ENCODE measurements at places on chromosomes 7 and 10. TPM values are rescaled to one million over a fixed set of nuclear protein-coding genes. Genes with fewer than 3 reads are reported as not detected.

Gene ACSM6
- total RNA-seq = not detected

Gene NRBF2
- 26.9 TPM for total RNA-seq

Gene SCIN
- total RNA-seq = 1.7 TPM

Gene STEAP1B
- total RNA-seq = 0.19 TPM

Gene PTPN12
- total RNA-seq = 24.6 TPM

Gene TAS2R4
- 1.1 TPM for total RNA-seq

Gene PLEKHA1
- total RNA-seq = 11.3 TPM

Gene HABP2
- not detected for total RNA-seq

Gene ASZ1
- total RNA-seq = not detected

Gene NUPR2
- total RNA-seq = not detected

Gene GDF10
- total RNA-seq = not detected

Gene NRP1
- 0.40 TPM for total RNA-seq

Gene GPER1
- total RNA-seq = not detected

Gene JCAD
- 0.12 TPM for total RNA-seq

Gene GPR85
- not detected for total RNA-seq

Gene CFAP58
- total RNA-seq = 0.27 TPM
